ENCODE measurements at places on chromosomes 2 and 18. TPM values are rescaled to one million over a fixed set of nuclear protein-coding genes. Genes with fewer than 3 reads are reported as not detected.

The TUBA4B gene
- not detected for polyA plus RNA-seq

- no peak for DNase-seq
Observed at GRCh38 chr2:468648-469336, 180.9 kb upstream of the ALKAL2 start.

- DNase-seq, result no peak
Observed at GRCh38 chr2:166568409-166568808, 74.4 kb upstream of the SCN7A start.

- DNase-seq, result peak; percentile 34
Observed at GRCh38 chr2:30580391-30580790, 133.3 kb downstream of the LCLAT1 start.

DNA sequence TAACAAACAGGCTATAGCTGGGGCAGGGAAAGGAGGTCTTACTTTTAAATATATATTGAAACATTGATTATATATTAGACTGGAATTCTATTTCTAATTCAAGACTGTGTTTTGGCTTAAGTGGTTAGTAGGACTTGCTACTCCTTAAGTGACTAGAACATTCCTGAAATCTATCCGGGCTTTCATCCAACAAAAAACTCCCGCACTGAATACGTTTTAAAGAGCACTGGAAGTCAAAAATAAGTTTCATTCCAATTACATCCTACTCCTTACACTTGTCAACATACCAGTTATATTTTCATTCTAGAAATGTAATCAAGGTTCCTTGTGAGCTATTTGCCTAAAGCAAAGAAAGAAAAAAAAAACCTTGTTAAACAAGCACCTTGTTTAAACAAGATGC lies 204.6 kb downstream of the SP3 start:
- DNase-seq, result no peak

The RAPGEF4 gene
- not detected for polyA plus RNA-seq

The CCDC178 gene
- not detected for polyA plus RNA-seq

The MXD1 gene
- polyA plus RNA-seq, result 9.7 TPM

All from naive B cell (primary cell).